Mesothelial cell of epicardium (in vitro differentiated cells): ENCODE measurements at places on chromosomes 7 and 10.

DNA sequence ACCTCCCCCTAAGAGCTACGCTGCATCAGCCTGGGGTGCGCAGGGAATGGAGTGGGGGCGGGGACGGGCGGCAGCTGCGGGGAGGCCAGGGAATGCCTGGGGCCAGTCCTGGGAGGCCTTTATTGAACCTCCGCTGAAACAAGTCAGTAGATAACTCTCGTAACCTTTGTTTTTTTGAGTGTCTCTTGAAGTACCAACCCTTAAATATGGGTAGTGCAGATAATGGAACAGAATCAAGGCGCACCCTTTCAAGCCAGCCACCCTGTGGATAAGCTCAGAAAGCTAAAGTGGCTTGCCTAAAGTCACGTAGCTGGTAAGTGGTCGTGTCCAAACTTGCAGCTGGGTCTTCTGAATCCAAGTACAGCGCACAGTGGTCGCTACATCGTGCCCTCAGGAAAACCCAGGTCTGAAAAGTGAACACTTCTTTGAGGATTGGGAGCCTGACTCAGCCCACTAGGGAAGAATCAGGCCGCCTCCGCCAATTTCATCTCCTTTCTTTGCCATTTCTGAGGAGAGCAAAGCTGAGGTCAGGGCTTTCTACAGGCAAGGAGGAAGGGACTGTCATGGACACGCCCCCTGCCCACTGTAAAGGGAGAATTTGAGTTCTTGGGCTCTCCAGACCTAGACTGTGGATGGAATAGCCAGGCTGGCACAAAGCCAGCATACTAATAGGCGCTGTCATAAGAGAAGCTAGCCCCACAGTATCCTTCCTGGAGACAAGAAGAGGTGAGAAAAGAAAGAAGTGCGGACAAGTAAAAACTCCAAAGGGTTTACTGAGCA is 3.2 kb upstream of the EGR2 start:
- DNase-seq: no peak

DNA sequence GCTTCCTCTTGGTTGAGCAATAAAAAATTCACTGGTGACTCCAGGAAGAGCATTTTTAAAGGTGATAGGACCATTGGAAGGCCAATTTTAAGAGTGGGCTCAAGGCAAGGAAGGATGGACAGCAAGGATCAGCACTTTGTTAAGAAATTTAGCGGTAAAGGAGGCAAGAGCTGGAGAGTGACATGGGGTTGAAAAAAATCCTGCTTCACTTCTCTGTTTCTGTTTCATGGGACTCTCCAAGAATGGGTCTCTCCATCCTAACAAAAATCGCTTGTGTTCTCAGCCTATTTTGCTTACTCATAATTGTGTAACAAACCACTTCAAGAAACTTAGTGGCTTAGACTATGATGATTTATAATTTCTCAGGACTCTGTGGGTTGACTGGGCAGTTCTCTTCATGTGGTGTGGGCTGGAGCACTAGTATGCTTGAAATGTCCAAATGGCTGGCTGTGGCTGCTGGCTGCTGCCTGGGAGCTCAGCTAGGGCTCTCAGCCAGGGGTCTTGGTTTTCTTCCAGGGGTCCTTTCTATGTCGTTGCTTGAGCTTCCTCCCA is 59.8 kb upstream of the ZNRF2 start:
- DNase-seq: no peak

DNA sequence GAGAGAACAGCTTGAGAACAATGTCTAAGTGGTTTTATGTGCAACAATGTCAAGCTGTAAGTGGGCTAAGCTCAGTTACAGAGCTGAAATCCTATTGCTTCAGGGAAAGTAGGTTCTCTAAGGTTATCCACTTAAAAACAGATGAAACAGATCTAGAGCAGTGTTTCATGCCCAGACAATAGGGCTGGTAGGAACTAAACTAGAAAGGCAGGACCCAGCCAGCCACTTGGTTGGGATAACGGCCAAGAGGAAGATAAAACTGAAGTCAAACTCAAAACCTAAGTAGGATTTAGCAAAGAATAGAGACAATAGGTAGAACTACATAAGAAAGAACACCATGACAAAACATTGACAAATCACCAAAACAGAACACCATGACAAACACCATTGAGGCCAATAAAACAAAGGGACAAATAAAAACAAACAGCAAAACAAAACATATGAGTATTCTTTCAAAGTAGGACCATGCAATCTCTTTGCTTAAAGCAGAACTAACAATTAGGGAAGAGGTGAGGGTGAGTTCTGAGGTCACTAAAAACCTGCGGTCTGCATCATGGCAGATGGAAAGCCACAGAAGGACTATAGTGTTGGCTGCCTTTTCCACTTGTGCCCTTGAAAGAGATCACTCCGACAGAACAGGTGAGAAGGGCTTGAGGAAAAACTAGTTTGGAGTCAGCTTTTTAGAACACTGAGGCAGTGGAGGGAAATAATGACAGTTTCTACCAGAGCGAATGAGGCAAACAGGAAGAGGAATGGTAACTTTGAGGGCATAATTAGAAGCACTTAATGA is 81.0 kb downstream of the HGF start:
- no peak for DNase-seq

- DNase-seq: no peak
These were observed 62.4 kb downstream of the SLC35B4 start for GRCh38 chr7:134254311-134254710.

DNA sequence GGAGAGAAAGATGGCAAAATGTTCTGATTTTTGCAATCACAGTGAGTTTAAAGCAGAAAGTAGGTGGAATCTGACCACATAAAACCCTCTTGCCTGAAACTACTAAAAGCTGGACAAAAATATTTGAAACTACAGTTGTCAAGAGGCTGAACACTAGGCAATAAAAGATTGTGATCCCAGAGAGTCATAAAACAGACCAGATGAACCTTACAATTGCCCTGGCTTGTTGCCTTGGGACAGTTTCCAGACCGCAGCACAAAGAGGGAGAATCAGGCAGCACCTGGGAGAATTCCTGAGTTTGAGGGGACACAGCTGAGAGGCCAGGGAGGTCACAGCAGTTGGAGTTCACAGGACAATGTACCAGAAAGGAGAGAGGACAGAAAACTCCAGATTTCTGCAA is 107.3 kb upstream of the NANOS1 start:
- DNase-seq: no peak

GRCh38 chr7:72310301-72310700 is 101.8 kb downstream of the CALN1 start:
- no peak for DNase-seq

GRCh38 chr10:45063591-45064231 is 63.0 kb downstream of the ZNF22 start:
- no peak for DNase-seq

DNA sequence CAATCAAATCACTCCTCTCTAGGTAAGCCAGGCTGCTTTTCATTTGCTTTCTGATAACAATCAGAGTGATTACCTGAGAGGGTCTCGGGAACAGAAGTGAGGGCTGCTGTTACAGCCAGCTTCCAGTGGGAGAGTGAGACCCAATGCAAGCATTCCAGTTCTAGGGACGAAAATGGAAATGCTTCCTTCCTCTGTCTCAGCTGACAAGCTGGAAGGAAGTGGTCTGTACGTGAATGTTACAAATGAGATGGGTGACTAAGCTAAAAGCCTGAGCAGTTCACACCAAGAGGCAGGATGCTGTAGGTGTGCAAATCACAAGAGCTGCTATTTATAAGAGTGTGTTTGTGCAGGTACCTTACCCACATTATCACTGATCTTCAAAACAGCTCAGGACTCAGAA is 772.4 kb downstream of the GRID1 start:
- DNase-seq: no peak

- DNase-seq: no peak
These were observed 957.4 kb upstream of the LRRTM3 start for GRCh38 chr10:65968437-65968836.

GRCh38 chr10:132696728-132697577 is 89.0 kb downstream of the NKX6-2 start:
- no peak for DNase-seq
